CD4-positive, alpha-beta T cell treated with Interleukin-2 at 100 ng/mL for 4 hours (primary cell): ENCODE measurements at places on chromosomes 7 and 10.

GRCh38 chr7:48901966-48902365 lies 22.4 kb upstream of the CDC14C start:
- no peak for DNase-seq

- DNase-seq = no peak
These were observed 91.0 kb downstream of the ADCY1 start for GRCh38 chr7:45665172-45665571.

DNA sequence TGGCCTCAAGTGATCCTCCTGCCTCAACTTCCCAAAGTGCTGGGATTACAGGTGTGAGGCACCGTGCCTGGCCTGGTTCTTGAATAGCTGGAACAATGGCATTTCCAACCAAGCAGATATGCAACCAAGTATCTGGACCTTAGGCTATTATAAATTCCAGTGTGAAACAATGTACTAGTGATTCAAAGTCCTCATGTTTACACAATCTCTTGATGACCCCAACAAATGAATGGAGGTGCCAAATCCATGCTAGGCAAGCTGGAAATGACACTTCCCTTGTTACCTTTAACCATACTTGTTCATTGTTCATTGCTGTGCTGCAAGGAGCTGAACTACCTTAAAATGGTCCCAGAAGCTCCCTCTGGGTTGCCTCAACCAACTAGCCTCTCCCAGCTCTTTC lies 282.2 kb upstream of the KLF14 start:
- no peak for DNase-seq

- no peak for DNase-seq
These were observed 22.6 kb downstream of the PNPLA8 start for GRCh38 chr7:108503112-108504026.

- DNase-seq = no peak
These were observed 42.5 kb upstream of the USP6NL start for GRCh38 chr10:11653758-11654471.

DNA sequence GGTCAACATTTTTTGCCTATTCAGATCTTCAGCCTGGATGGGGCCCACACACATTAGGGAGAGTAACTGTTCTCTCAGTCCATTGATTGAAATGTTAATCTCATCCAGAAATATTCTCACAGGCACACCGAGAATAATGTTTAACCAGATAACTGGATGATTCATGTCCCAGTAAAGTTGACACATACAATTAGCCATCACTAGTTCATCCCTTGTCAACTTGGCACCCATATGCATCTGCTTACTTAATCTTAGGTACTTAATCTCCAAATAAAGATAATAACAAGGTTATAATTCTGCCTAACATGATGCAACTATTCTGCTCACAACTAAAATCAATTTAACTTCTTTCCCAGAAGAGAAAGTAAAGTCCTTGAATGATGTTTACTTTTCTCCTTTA lies 502.6 kb downstream of the ADRA2A start:
- DNase-seq = no peak

DNA sequence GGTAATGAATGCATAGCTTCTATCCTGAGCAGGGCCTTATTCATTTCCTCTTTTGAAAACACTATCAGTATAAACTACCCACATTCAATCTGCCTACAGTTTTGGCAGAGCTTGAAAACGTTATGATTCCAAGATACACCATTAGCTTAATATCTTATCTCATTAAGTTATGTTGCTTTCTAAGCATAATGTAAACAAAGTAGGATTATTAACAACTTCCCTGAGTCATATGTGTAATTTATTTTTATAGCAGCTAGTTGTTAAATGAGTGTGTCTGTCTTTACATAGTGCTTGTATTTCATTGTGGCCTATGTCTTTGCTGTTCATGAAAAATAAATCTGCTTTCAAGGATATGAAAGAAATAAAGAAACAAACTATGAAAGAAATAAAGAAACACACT lies 106.2 kb upstream of the DLX6 start:
- no peak for DNase-seq

DNA sequence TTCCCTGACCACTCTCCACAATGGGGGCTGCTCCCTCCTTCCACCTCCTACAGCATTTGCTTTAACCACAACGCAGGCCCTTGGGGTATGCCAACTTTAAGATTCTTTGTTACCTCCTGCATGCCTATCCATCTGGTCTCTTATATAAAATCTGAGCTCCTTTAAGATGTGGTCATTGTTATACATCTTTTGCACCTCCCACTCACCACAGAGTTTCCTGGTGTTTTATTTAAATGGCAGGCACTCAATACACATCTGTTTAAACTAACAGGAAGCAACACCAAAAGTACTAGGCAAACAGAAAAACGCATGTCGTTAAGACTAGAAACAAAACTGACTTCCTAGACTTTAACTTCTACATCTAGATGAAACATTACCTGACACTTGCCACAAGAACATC lies 36.3 kb downstream of the SLC25A13 start:
- peak; percentile 58 for DNase-seq

DNA sequence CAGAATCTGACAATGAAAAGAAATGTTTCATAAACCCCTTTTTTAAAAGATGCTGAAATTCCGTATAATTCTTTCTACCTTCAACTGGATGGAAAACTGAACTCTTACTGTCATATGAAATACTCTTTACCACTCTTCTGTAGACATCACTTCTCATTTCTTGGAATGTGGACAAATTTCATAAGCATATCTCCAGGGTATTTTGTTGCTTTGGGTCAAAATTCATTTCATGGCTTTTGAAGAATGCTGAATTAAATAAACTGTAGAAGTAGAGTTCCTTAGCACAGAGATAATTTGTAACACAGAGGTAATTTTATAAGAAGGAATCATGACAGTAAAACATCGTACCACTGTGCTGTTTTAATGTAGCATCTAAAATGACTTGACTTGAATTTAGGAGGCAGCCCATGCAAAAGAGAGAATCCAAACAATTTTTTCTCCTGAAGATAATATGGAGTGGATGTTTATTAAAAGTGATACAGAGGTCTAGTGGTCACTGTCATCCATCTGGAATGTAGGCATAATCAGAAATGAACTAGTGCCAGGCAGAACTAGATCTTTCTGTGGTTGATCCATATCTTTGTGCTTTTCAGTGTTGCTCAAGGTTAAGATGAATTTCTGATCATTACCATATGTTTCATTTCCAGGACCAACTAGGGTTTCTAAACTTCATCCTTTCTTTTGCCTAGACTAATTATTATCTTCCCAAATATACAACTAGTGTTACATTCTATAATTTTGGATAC lies 492.0 kb downstream of the KIF20B start:
- DNase-seq = no peak

DNA sequence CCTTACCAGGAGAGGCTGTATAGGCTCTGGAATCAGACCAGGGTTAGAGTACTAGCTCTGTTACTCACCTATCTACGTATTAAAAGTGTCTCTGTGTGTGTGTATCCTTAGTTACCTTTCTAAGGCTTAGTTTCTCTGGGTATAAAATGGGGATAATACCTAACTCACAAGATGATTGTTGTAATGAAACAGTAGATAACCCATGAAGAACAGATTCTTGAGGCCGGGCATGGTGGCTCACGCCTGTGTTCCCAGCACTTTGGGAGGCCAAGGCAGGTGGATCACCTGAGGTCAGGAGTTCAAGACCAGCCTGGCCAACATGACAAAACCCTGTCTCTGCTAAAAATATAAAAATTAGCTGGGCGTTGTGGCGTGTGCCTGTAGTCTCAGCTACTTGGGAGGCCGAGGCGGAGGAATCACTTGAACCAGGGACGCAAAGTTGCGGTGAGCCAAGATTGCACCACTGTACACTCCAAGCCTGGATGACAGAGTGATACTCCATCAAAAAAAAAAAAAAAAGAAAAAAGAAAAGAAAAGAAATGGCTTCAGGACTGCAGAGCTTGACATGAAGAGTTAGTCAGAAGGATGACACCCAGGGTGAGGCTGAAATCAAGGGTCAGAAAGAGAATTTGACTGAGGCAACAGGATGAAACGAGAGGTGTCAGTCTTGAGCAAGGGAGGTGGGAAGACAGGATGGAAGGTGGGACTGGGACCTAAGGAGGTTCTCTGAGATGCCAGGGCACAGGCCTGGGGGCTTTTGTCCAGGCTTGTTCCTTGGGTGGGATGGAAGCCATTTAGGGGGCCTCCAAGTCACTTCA lies 33.4 kb downstream of the PRKAR2B start:
- no peak for DNase-seq

GRCh38 chr10:112842832-112843360 lies 107.2 kb upstream of the TCF7L2 start:
- no peak for DNase-seq

- DNase-seq = no peak
These were observed 295.0 kb upstream of the DKK1 start for GRCh38 chr10:52019077-52019555.

GRCh38 chr10:130300608-130301020 lies 164.4 kb downstream of the GLRX3 start:
- DNase-seq = peak; percentile 48

DNA sequence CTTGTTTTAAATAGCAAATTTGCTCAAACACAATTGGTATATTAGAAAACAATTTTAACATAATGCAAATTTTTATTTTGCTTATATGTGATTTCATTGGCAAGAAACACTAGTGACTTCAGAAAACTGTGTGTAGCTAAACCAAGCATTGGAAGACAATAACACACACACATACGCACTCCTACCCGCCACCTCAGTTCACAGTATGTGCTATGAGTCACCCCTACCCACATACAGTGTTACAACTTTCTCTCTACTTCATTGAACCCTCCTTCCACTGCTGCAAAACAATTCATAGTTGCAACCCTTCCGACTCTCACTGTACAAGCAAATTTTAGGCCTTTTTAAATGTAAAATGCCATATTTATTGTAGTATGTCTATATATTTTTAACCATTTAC lies 119.9 kb upstream of the THSD7A start:
- no peak for DNase-seq

- no peak for DNase-seq
These were observed 780.5 kb downstream of the TYW1 start for GRCh38 chr7:67777119-67777518.

GRCh38 chr10:17353568-17354300 lies 100.7 kb downstream of the ST8SIA6 start:
- no peak for DNase-seq

DNA sequence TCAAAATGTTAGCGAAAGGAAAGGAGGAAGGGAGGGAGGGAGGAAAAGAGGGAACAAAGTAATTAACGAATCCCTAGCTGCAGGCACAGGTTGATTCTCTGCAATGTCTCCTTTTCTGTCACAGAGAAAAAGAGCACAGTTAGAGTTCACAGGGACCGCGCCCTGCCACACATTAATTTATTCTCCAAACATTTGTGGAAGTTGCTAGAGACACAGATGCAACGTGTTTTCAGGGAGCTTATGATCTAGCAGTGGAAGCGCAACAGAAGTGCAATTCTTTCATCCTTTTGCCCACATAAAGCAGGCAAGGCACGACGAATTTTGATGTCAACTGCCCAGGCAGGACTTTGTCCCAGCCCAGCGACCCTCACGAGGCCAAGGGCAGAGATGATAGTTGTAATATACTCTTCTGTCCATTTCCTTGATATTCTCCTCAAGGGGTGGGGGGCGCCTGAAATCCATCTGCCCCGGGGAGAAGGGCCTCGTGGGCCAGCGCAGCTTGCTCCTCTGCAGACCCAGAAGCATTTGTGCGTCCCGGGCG lies 101.7 kb upstream of the ZNF438 start:
- no peak for DNase-seq

- no peak for DNase-seq
These were observed 19.6 kb downstream of the SRI start for GRCh38 chr7:88200261-88200660.

DNA sequence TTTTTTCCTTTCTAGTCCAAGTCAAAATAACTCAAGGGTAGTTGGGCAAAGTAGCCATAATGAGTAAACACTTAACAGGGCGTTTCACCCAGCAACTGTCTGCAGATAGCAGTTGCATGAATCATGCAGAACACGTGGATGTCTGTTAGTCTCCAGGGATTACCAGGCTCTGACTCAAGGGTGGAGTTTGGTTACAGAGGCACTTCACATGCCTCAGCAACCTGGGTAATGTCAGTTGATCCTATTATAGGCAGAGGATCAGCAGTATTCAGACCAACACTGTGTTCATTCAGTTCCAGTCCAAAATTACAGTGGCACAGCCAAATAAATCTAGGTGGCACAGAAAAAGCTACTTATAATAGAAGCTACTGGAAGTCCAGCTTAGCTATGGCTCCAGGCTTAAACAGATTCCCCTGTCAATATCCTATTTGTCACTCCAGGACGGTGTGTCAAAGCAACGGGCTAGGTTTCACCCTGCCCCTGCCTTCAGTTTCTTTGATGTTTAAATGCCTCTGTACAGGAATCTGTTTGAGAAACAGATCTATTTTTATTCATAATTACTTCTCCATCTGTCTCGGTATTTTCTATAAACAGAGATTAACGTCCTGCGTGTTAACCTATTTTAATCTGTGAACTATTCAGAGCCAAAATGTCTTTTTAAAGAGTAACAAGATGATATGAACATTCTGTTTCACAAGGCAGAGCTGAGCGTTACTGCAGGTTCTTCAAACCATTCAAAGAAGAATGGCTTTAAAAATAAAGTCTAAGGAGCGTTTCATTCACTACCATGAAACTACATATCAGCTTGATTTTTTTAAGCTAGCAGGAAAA lies 162.6 kb upstream of the AKR1E2 start:
- peak; percentile 25 for DNase-seq

- DNase-seq = no peak
These were observed 6.0 kb downstream of the SKIDA1 start for GRCh38 chr10:21519397-21519933.

DNA sequence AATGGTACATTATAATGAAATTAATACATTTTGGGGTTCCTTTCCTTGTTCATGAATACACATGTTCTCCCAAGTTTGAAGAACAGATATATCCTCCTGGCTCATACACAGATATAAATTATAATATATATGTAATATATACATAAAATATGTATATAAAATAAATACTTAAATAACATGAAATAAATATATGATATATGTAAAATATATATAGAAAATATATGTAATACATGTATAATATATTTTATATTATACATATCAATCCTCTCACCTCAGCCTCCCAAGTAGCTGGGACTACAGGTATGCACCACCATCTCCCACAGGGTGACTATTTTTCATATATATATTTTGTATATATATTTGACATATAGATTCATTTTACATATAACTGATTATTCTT lies 68.0 kb downstream of the MRC1 start:
- DNase-seq = no peak

DNA sequence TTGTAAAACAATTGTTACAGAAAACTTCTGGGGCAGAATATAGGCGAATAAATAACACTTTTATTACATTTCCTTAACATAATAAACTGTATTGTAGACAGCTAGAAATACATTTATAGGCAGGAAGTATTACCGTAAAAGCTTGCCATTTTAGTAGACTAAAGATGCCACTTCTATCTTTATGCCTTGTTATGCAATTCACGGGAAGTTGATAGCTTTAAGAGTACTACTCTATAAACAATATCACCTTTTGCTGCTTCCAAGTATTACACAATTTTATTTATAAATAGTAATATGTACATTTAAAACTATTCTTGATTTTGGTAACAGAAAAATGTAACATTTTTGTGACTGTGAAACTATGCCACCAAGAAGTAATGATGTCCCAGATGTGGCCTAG lies 37.9 kb downstream of the PALS2 start:
- DNase-seq = no peak
